ENCODE measurements at places on chromosomes 11 and 22. TPM values are rescaled to one million over a fixed set of nuclear protein-coding genes. Genes with fewer than 3 reads are reported as not detected.

DNA sequence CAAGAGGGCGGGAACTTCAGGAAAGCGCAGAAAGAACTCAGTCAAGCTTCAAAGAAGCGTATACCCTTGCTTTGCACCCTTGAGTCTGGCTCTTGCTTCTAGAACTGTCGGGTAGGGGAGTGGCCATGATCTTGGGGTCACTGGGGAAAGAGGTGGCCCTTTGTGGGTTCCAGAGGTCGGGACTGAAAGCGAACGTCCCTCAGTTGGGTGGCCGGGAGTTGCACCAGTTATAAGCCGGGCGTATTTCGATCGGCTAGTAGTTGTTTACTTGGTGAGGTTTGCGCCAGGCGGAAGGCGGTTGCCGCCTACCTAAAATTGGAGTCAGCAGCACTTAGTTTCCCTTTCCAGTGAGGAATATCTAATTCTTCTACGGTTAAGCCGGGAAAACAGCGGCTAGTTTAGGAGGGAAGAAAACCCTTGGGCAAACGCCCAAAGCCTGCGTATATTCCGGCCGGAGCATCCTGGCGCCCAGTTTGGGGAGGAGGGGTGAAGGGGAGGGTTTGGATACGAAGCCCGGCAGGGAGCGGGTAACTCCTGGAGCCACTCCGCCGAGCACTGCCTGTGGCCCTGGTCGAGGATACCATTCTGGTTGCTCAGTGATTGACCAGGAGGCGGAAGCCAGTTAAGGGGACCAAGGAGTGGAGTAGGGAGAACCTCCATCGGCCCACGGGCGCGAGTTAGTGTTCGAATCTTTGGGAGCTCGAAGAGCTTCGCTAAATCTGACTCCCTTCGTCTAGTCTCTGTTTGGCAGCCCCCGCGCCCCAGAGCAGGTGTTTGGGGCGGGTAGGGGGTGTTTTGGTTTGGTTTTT is 807 bp upstream of the WT1 start:
- no peak for DNase-seq

DNA sequence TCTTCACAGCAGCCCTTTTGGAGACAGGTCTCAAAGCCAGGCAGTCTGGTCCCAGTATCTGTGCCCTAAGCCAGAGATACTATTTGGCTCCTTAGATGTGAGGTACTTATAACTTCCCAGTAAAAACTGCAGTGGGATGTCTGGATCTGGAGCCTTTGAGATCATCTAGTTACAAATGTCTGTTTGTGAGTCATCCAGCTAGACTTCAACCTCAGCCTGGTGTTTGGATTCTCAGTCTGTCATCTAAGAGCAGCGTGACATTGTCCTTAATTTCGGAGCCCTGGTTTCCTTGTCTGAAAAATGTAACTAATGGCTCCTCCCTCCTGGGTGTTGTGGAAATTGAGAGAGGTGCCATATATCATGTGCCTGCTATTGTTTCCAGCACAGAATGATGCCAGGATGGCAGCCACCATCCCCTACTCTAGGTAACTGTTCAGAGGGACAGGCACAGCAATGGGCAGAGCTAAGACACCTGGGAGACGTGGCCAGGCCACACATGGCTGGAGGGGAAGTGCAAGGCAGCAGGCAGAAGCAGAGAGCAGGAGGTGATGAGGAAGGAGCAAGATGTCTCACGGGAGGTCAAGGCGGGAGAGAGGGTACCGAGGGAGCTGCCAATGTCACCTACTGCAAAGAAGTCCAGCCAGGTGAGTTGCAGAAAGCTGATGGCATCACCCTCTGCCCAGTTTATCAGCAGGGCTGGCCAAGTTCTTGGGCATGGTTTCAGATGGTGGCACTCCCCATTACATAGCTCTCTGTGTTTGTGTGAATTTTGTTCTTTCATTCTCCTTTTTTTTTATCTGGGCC is 20.6 kb upstream of the ST3GAL4 start:
- DNase-seq = no peak

- DNase-seq = no peak
Measured at GRCh38 chr22:44028091-44028490, 4.0 kb downstream of the PARVB start.

GRCh38 chr11:4480577-4481239 is 1.7 kb upstream of the OR52K1 start:
- DNase-seq = no peak

DNA sequence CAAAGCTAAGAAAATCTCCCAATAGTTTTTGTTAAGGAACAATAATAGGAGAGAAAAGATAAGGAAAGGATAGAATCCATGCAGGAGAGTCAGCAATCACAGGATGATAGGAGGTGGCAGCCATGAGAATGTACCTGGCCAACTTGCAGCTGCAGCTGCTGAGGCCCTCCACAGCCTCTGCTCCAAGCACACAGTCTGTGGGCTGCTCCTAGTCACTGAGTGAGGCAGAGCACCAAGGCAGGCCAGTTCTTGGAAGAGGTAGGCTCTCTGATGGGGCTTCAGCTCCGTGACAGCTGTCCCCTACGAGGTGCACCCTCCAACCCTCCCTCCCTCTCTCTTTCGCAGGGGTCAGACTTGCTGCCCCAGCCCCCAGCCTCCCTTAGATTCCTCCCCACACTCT is 5.5 kb upstream of the KCNJ1 start:
- no peak for DNase-seq

- no peak for DNase-seq
Measured at GRCh38 chr22:37260901-37261336, 16.9 kb upstream of the RAC2 start.

- DNase-seq = peak; percentile 8
Measured at GRCh38 chr22:40966726-40967085, 15.5 kb downstream of the RBX1 start.

DNA sequence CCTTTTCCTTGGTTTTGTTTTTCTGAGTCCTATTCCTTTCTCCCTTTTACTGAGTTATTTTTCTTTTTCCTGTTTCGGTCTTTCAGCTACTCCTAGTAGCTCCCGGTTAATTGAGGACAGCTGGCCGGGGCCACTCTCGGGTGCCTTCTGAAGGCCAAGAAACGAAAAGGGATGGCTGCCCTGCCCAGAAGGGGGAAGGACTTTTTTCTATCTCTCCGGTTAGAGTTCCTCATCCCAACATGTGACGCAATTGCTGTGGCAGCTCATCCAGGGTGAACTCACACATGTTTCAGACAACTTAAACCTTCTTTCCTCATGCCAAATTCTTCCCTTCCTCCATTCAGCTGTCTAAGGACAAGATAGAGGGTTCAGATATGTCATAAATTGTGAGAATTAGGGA is 83.6 kb downstream of the PIWIL4 start:
- peak; percentile 77 for DNase-seq

GRCh38 chr11:2269601-2270321 is 627 bp downstream of the ASCL2 start:
- DNase-seq = no peak

- no peak for DNase-seq
Measured at GRCh38 chr11:118226781-118227180, 2.0 kb upstream of the JAML start.

GRCh38 chr11:22337596-22338485 is at the start of gene SLC17A6:
Gene SLC17A6, plus strand, starts transcription at chr11:22338381. Its CDS starts 153 bp downstream, at chr11:22338534.
- DNase-seq = no peak

MS4A7 gene
- total RNA-seq = 51.0 TPM

HEPN1 gene
- total RNA-seq = not detected

NTM gene
- 13.9 TPM for total RNA-seq

MYEOV gene
- not detected for total RNA-seq

All from sigmoid colon (tissue), 7 donors.